ENCODE measurements at places on chromosomes 6 and 20.
A peak's percentile ranks its signal among the peaks of the same experiment; 100 is the strongest.

GRCh38 chr20:47311967-47312681 lies 44.4 kb downstream of the ZMYND8 start:
- no peak for DNase-seq

DNA sequence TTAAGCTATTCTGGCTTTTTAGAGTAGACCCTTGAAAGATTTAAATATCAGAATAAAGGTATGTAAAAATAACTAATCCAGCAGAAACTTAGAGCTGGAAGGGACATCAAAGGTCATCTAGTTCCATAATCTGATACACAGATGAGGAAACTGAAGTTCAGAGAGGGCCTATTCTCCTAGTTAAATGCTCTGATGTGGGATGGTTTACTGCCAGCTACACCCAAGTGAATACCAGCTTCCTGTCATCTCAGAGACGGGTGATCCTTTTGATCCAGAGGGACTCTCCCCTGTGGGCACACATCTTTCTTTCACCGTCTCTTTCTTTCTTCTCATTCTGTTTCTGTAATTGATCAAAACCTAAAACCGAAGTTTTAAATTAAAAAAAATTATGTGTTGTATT lies 94.1 kb downstream of the MAN1A1 start:
- DNase-seq: no peak

DNA sequence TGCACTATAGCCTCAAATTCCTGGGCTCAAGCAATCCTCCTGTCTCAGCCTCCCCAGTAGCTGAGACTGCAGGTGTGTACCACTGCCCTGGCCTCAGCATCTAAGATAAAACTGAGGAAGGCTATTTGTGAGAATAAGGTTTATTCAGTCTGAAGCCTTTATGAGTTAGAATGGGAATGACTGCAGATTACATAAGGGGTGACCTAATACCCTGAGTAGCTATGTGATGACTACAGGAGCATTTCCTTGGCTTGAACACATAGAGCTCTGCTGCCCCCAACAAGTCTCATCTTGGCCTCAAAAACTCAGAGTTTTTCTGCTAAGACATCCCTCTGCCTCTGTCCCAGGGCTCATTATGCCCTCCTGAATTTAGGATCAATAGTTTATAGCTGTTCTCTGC lies 7.6 kb downstream of the GSS start:
- DNase-seq: no peak

DNA sequence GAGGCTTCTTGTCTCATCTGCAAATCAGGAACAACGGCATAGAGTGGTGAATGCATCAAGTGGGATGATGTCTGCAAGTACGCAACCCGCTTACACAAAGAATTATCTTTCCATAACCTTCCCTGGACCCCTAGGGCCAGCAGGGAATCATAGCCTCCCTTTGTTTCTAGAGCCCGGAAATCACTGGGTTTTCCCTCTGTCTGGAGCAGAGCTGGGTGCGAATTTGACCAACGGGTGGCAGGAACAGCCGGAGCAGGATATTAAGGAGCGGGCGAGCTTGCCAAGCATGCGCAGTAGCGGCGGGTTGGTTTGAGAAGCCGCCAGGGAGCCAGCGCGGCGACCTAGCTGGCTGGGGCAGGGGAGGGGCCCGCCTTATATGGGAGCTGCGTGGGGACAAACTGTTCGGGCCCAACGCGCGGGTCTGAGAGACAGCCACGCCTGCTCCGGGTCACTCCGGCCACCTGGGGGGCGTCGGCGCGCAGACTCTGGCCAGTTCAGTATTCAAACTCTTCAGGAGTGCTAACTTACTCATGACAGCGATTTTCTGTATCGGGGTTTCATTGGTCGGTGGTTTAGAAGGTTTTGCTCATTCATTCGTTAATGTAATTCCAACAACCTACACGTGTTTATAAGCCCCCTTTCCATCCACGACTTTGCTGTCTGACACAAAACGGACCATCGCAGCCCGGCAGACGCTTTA lies 1.6 kb upstream of the KIF16B start:
- DNase-seq: peak; percentile 85

DNA sequence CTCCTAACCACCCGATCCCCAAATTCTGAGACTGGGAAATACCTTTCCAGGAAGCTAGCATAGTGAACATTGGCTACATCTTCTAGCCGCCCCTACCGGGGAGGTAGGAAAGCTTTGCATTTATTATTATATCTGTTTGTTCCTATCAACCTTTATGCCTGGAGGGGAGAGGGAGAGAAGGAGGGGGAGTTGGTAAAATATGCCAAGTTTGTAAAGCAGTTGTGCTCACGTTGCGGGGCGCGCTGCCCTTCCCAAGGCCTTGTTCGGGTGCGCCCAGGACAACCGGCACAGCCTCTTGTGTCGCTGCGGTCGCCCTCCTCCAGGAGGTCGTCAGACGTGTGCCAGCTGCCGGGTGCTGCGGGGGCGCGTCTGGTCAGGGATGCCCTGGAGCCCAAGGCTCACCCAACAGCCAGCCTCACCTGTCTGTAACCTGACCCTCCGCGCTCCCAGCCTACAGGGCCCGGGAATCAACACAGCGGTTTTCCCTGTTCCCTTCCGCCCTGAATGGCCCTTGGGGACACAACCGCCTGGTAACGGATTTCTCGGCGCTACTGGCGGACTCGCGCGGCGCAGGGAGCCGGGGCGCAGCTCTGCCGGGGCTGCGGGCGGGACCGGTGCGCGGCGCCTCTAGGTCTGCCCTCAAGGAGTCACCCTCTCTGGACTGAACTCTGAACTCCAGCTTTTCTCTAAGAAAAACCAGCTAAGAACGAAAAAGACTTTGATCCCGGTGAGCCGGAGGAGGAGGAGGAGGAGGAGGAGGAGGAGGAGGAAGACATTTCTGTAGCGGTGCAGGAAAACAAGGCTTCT lies 1.1 kb upstream of the OVOL2 start:
- DNase-seq: no peak

- DNase-seq: no peak
Measured at GRCh38 chr6:55675941-55676340, 96.9 kb upstream of the HMGCLL1 start.

DNA sequence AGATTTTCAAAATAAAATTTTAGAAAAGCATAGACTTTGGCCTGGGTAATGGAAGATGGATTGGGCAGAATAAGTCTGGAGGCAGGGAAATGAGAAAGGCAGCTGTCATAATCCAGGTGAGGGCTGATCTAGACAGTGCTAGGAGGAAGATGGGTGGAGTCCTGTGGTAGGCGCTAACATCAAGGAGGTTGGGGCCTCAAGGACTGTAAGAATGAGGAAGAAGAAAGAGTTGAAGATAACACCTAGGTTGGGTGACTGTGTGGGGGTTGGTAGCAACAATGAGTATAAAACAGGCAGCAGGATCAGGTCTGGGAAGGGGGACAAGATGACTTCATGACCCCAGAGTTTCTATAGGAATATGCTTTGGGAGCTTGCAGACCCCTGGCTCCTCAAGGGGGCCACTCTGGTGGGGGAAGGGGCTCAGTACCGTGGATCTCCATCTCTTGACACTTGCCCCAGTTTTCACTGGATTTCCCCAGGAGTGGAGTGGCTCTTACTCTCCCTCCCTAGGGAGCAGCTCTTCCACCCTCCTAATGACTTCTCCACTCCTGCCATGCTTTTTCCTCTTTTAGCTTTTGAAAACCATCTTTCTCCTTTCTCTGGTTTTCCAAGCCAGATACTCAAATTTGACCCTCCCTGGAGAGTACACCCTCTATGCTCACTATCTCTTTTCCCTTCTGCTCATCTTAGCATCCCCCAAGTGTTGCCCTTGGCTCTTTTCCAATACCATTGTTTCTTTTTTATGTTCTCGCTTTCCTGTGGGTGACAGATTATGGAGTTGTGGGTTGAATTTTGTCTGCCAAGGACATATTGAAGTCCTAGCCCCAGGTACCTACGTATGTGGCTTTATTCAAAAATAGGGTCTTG lies 14.8 kb downstream of the TRIM31 start:
- DNase-seq: no peak

DNA sequence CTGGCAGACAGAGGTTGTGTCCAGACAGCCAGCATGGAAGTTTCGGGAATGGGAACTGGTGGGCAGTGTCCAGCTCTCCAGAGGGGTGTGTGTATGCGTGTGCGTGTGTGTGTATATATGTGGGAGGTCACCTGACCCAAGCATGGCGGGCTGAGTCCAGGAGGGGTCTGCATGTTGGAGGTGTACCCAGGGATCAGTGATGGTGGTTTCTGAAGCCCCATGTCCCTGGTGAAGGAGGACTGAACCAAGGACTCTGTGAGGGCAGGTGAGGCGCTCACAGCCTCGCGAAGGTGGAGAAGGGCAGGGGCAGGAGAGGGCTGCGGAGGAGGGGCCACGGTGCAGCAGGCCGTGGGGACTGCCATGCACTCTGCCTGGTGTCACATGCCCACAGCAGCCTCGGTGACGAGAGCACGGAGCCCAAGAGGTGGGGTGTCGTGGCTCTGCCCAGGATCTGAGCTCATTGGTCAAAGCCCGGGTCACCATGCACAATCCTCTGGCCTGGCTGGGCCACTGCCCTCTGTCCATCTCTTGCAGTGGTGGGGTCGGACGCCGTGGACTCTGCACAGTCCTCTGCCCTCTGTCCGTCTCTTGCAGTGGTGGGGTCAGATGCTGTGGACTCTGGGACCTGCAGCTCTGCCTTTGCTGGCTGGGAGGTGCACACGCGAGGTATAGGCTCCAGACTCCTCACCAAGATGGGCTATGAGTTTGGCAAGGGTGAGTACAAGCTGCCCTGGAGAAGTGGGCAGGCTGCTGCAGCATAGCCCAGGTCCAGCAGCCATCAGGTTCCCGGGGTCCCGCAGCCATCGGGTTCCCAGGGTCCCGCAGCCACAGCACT lies 2.1 kb upstream of the LIME1 start:
- no peak for DNase-seq

- DNase-seq: no peak
Measured at GRCh38 chr6:5401845-5402738, 140.8 kb downstream of the FARS2 start.

DNA sequence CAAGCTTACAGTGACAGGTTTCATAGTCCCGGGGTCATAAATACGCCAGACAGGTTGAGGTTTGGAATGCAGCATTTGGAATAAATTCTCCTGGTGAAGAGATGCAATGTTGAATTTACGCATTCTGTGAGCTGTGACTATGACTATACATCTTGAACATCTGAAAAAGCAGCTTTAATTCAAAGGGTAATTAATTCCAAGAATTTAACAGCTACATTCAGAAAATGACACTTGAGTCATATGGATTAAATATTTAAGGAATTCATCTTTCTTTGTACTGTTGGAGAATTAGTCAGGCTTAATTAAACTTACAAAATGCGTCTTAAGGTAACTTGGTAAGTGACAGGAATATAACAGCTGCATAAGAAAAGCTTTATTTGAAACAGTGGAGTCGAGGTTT lies 74.7 kb downstream of the ESR1 start:
- no peak for DNase-seq

DNA sequence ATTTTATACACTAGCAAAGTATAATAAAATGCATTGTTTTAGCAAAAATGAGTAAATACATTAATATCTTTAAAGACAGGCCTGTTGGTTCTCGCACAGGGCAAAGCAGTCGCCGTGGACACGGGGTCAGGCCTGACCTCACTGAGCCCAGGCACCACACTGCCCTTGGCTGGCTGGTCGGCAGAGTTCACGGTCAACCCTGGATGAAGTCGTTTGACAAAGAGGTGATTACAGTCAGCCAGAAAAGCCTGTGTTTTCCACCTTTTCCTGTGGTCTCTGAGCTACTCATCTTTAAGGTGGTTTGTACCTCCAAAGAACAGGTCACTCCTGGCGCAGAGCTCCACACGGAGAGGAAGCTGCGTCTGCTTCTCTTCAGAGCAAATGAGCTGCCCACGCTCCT lies 191.5 kb downstream of the DLL1 start:
- DNase-seq: no peak

- DNase-seq: no peak
Measured at GRCh38 chr6:20840675-20841074, 306.4 kb downstream of the CDKAL1 start.

DNA sequence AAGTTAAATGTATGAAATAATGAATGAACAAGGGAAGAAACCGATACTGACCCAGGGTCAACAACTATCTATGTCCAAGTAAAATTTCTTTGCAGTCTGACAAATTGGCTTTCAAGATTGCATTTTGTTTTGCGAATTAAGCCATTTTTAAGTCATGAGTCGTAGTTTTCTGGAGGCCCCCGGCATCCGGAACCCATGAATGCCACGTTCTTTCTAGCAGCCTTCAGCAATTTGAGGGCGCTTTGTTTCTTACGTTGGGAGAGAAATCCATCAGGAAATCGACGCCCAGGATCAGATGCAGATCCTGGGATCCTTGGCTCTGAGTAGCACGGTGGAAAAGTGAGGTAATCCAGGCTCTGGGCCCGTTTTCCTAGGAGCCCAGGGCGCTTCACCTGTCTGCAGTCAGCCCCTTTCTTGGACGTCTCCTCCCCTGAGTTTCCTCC lies 309 bp upstream of the ABRACL start:
- DNase-seq: no peak

DNA sequence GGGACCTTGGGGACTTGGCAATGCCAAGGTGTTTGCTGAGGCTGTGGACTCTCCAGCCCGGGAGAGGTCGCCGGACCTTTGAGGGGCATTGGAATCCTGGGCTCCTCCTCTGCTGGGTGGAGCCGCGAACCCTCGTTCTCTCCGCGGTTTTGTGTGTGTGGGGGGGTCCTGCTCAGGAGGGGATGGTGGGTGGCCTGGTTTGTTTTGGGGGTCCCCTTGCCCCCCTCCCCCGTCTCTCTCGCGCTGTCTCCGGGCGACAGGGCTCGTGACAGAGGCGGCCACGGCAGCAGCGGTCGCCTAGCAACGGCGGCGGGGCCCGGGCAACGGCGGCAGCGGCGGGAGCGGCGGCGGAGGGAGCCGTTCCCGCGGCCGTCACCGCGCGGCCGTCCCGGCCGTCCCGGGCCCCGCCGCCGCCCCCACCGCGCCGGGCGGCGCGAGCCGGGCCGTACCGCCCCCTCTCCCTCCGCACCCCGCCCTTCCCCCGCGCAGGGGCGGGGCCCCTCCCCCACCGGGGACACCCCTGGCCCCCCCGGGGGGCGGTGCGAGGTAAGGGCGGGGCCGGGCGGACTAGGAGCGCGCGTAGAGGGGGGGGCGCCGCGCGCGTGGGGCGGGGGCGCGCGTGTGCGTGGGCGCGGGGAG lies 7.8 kb downstream of the SYNGAP1 start:
- peak; percentile 70 for DNase-seq

DNA sequence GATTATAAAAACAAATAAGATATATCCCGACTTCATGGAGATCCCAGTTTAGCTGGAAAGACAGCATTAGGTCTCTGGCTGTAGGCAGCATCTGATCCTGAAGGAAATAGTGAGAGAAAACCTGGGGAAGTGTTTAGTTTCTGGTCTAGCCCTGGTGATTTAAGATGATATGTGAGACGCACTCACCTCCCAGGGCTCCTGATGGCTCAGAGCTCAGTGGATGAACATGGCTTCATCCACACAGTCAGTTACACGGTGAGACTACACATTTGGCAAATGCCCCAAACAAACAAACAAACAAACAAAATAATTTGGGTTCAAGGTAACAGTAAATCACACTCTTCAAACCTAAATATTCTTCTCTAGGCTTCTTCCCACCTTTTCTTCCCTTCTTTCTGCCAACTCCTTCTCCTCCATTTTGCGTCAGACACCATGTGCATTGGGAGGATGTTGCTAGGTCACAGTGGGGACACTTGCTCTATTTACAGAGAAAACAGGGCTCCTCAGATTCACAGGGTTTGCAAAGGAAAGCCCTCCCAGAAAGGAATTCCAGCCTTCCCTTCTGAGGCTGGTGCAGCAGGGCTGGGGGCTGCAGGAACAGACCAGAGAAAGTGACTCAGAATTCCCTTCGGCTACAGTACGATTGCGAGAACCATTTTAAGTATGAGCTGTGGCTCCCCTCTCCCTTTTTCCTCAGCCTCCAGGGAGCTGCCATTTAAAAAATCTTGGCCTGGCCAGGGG lies 59.6 kb upstream of the SALL4 start:
- no peak for DNase-seq
